ENCODE measurements at places on chromosomes 5 and 9.

DNA sequence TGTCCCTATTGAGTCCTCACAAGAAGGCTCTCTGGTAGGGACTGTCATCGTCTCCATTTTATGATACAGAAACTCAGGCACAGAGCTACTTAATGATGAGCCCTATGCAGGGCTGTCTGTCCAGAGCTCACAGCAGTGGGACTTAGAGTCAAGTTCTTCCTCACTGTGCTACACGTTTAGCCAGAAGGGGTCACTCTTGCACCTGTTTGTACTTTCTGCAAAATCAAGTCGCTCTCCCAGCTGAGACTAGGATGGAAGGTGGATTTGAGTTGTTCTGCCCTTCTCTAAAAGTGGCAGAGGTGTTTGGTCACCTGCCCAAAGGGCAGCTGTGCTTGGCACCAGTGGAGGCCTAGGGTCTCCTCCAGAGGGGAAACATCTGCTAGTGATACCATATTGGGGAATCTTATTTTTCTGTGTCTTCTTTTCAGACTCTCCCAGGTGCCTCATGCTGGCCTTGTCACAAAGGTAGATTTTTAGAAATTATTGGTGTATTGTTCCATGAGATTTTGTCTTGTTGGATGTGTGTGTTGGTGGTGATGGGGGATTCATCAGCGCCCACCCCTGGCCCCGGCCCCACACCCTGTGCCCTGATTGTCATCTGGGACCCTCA is 104.2 kb downstream of the PPARGC1B start:
- DNase-seq = peak; percentile 33

GRCh38 chr5:99061299-99061698 is 132.5 kb upstream of the CHD1 start:
- DNase-seq = no peak

DNA sequence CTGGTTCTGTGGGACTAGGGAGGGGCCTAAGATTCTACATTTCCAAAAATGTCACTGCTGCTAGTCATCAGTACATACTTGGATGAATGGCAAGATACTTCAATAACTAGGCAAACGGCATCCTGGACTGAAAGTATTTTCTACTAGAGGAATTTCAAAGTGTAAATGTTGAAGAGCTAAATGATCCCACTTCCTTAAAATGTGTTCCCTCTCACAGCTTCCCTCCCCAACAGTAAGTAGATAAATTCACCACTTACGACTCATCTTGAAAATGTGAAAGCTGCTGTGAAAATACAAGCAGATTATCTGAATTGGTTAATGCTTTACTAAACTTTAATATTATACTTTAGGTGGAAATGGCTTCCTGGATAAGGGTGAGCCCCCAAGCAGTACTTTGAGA is 1571.5 kb upstream of the WWC1 start:
- no peak for DNase-seq

DNA sequence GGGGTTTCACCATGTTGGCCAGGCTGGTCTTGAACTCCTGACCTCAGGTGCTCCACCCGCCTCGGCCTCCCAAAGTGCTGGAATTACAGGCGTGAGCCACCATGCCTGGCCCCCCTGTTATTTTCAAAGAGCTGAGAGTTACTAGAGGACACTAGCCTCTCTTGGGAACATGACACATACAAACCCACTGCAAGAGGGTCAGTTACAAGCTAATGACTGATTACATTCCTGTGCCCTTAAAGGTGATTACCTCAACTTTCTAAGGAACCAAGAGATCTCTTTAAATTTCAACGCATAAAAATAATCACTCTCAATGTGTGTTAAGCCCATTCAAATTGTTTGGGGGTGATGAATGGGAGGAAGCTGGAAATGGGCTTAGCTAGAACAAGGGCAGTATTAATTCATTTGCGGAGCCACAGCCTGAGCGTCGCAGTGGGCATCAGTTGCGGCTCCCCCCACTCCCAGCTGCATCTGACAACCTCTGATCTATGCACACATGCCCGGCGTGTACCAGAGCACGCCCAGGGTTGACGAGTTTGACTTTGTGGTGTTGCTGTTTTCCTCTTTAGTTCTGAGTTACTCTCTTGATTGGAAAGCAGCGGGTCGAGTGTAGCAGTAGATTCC is 146.9 kb downstream of the GOLPH3 start:
- DNase-seq = no peak

DNA sequence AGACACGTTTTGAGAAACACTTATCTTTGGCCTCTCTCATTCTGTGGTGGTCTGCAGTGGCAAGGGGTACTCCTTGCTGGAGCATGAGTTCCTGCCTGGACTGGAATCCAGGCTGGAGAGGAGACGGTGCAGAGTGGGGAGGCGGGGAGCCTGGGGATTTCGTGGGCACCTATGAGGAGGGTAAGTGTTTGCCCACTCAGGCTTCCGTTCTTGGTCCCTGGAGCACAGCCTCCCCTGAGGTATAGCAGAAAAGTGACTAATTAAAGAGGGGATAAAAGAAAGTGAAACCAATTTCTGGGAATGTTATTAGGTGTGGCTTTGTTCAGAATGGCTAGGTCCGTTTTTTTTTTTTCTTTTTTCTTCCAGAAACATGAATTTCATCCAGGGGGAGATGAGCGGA is 90.8 kb downstream of the ARHGAP26 start:
- no peak for DNase-seq

- no peak for DNase-seq
These were observed 395 bp downstream of the TLN1 start for GRCh38 chr9:35731415-35732184.

- no peak for DNase-seq
These were observed 75.9 kb downstream of the SPRY4 start for GRCh38 chr5:142248853-142249462.

DNA sequence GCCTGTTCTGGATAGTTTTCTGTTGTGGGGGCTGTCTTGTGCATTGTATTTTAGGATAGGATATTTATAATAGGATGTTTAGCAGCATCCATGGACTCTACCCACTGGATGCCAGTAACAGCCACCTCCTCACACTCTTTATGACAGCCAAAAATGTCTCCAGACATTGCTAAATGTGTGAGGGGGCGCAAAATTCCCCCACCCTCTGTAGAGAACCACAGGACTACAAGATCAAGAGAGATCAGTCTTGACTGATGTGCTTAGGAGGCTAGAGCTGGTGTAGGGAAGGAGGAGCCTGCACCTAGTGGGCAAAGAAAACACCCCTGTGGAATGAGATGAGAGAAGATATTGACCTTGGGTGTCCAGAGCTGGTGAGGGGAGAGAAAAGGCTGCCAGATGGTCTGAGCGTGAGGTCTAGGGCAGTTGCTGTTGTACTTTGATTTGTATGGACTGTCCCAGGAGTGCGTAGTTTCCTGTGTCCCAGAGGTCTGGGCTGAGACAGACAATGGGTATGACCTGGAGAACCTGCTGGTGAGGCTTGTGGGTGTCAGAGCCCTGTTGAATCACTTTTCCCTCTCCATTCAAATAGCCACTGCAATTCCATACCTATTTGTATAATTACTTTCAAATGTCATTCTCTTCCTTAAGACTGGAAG is 16.3 kb downstream of the DAPK1 start:
- DNase-seq = no peak

- no peak for DNase-seq
These were observed 1.5 kb downstream of the SHROOM1 start for GRCh38 chr5:132828846-132829494.

DNA sequence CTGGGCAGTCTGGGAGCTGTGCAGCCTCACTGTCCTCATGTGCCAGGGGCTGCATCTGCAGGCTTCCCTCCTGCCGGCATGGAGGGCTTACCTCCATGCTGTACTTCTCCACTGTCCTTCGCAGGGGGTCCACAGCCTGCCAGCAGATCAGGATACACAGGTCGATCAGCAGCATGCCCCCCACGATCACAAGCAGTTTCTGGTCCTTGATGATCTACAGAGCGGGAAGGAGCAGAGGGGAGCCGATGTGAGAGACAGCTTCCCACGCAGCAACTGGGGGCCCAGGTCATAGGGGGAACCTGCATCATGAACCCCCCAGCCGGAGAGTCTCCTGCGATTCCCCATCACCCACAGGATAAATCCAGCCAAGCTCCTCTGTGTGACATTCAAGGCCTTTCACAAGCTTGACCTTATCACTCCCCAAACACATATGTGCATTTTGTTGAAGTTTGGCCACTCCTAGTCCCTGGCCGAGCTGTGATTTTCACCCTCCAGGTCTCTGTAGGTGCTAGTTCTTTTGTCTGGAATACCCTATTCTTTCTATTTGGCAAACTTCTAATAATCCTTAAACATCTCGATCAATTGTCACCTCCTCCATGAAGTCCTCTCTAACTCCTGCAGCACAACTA is 107.3 kb upstream of the TBC1D2 start:
- DNase-seq = no peak

GRCh38 chr9:97723819-97724218 is 26.7 kb upstream of the XPA start:
- no peak for DNase-seq

DNA sequence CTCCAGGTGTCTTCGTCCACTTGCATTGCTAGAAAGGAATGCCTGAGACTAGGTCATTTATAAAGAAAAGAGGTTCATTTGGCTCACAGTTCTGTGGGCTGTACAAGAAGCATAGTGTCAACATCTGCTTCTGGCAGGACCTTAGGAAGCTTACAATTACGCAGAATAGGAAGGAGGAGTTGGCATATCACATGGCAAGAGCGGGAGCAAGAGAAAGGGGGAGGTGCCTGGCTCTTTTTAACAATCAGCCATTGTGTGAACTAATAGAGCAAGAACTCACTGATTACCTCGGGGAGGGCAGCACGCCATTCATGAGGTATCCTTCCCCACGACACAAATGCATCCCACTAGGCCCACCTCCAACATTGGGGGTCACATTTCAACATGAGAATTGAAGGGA is 134.4 kb upstream of the EFNA5 start:
- no peak for DNase-seq

GRCh38 chr5:55585206-55585610 is 50.4 kb upstream of the PLPP1 start:
- no peak for DNase-seq

DNA sequence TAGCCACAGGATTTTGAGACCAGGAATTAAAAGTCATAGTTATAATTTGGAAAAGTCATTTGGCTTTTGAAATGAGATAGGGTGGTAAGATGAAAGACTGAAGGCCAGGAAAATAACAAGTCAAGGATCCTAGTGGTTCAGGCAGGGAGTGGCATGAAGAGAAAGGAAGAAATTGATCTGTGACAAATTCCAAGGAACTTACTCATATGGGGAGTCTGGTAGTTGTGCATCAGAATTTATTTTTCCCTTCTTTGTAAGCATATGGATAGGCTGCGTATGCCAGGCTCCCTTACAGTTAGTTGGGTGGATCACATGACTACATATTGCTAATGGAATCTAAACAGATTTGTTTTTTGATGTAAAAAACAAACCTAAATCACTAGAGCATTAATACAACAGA is 21.0 kb downstream of the ISL1 start:
- no peak for DNase-seq

DNA sequence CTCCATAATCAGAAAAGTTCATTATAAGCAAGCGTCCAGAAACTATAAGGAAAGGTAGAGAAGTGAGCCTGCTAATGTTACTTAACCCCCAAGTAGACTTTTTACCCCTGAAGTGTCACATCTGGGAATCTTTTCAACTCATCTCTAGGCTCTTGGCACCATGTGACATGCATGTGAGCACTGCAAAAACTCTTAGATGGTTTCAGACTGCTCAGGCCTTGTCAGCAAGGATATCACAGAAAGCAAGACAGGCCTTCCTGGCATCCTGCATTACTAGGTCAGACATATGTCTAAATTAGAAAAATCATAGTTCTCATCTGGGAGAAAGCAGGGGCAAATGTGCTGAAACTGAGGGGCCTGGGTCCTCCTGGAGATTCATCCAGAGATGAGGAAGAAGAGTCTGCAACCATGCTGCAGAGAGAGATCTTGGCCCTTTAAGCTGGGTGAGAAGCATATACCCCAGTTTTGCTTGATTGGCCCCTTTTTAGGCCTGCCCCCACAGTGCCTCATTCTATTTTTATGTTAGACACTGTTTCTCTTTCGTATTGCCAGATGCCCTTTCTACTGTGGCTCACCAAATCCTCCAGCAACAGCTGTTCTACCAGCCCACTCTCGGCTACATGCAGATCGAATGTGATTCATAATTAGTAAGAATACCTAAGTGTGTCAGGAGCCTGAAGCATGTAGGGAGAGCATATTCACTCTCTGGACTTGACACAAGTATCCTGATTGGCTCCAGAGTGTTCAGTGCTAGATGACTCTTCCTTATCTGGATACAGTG is 19.0 kb downstream of the TMEM8B start:
- DNase-seq = peak; percentile 64

DNA sequence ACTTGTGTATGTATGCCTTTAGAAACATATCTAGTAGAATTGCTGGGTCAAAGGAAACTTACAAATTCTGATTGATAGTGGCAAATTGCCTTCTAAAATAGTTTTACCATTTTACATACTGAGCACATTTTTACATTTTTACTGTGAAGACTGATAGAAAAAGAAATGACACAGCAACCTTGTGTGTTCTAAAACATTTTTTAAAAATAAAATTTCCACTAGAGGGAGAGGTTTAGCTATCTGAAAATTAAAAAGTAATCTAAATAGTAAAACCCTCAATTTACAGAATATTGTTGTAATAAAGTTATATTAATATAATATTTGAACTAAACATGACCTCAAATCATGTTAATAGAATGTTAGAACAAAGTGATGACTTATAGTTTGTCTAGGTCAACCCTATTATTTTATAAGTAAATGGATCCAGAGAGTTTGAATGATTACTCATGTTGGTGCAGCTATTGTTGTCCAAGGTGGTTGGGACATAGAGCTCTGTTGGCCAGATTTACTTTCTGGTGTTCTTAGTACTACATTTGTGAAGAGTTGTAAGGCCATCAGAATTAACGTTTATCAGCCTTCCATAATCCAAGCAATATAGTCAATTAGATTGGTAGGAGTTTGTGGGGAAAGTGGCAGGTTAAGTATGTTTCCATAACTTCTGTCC is 17.2 kb downstream of the CENPP start:
- DNase-seq = no peak

DNA sequence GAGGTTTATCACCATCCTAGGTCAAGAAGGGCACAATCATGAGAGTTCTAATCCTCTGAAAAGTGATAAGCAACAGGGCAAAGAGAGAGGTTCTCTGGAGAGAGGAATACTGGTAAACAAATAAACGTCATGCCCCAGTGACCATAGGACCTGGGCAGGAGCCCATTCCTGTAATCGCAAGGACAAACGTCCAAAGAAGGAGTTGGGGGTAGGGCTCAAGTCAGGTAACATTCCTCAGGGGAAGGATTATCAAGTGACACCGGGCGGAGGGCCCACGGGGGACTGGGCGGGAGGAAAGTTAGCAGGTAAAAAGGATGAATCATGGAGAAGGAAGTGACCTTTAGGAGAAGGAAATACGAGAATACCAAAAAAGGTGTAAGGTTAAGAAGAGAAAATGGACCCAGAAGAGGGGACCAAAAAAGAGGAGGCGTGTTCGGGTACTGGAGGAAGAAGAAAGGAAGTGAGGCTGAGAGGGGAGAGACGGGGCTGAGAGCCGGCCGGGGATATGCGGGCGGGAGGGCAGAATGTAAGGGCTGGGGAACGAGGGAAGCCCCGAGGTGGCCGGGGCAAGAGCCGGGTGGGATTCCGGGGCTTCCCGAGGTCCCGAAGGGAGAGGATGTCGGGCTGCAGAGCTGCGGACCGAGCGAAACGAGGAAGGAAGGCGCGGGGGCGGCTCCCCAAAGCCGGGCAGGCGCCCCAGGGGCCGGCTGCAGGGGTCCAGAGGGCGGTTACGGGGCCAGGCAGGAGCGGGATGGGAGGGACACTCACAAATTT is 583 bp downstream of the DIAPH1 start:
- peak; percentile 55 for DNase-seq

Measured in T-helper 2 cell treated with Interferon-gamma antibody and Interleukin-4, amounts not matched to agents 5 μg/mL and 100 μg/mL, for 36 hours (primary cell).